ENCODE measurements at places on chromosomes 13 and 19. TPM values are rescaled to one million over a fixed set of nuclear protein-coding genes. Genes with fewer than 3 reads are reported as not detected.

THSD1 gene
- total RNA-seq, result 0.35 TPM

DNA sequence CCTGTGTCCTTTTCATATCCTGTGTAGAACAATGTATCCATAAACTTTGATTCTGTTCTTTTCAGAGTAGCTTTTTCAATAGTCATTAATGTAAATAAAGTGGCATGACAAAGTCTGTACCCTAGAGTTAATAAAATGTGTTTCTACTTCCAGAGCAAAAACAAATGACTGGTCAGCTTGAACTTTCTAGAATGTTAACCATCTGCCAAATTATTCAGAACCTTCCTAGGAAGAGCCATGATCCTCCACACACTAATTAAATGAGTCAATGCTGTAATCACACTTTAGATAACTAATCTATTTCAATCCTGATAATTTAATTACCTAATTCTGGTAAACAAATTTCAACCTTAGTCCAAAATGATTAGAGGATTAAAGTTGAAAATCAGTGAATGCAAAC, 73.2 kb downstream of the DIAPH3 start:
- DNase-seq, result no peak

PTPRH gene
- 0.21 TPM for total RNA-seq

LGALS7B gene
- total RNA-seq, result not detected

TUBA3C gene
- total RNA-seq, result not detected

DNA sequence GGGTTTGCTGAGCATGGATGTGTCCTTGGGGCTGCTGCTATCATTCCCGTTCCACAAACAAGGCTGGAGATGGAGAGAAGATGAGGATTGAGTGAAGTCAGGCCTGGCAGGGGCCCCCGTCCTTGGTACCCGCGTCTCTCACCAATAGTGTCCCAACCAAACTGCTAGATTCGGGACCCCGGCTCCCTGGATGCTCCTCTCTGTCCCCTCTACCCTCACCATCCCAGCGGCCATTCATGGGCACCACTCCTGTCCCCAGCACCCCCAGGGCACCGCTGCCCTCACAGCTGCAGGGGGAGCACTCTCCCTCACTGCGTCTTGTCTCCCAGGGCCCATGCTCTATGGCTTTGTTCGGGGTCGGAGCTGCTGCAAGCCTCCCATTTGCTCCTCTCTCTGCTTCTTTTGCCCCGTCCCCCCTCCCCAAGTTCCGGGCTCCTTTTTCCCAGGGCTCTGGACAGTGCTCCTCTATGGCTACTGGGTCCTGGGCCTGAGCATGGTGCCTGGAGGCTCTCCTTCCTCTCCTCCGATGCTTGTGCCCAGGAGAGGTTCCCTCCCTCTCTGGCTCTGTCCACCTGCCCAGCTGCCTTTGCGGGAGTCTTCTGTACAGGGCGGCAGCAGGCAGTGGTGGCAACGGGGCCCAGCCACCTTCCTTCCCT, 219.5 kb downstream of the TEX29 start:
- no peak for DNase-seq
